MG63 (cell line): ENCODE measurements at places on chromosomes 16 and 17.

DNA sequence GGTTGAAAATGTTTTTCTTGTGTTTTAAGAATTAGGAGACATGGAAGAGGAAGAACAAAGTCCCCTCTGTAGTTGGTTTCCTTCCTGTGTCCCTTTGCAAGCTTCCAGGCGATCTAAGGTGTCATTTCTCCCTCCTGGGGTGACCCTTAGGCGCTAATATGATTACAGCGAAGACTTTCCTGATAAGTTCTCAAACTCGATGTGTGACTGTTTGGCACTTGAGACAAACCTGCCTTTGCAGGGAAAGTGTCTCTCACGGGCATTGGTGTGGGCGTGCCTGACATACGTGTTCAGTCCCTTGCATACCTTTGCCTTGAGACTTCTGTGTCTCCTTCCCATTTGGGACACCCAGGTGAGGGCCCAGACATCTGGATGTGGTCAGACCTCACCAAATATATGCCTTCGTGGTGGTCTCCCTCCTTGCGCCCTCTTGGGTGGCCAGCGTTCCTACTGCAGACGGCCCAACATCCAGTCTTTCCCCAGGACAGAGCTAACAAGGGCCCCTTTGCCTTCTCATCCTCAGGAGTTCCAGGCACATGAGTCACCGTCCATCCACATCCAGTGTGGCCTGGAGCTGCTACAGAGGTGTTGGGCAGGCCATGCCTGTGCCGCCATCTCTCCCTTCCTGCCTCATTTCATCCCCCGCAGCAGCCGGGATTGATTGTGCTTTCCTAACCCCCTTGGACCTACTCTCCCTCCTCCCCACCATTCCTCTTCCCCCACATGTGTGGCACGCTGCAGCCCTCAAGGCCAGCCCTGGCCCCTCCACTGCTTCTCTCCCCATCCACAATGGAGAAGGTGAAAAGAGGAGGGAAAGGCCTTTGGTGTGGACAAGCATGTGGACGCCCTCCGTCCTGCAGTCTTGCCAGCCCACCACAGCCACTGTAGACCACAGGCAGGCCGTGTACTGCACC is 3.1 kb upstream of the JPT2 start:
- peak; percentile 23 for DNase-seq

DNA sequence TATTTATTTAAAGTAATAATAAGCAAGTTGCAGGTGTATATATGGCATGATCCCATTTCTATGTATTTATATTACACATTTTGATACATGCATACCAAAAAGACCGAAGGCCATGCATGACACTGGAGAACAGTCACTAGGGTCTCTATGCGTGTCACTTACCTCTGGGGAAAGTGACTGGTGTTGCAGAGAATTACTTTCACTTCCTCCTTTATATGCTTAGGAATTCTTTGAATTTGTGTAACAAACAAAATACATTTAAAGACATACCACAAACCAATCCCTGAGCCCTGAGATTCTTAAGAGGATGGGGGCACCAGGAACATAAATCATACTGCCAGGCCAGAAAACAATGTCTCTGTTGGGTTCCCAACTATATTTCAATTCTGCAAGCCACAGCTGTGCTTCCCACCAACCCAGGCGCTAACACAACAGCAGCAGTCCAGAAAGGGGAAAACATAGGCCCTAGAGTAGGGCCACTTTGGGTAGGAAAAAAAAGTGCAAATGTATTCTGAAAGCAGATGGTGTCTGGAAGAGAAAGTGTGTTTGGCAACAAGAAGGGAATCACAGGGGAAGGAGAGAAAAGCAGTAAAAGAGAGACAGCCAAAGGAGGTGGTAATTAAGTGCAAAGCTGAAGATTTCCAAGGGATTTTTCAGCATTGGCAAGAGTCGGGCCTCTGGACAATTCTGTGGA is 24.5 kb upstream of the HYDIN start:
- no peak for DNase-seq

DNA sequence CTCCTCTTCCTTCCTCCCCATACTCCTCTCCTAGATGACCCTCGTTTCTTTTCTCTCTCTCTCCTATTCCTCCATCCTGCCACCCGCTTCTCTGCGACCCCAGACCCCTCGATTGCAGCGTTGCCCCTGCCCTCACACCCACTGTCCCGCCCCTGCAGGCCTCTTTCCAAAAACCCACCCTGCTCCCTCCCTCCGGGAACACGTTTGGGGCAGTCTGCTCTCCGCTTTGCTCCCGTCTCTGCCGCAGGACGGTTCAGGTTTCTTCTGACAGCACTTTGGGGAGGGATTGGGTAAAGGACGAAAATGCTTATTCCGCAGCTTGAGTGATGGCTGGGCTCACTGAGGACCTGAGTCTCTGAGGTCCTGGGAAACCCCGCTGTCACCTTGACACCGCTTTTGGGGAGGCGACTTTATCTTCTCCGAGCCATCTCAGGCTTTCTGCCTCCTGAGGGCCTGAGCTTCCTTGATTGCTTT is 690 bp downstream of the NDE1 start:
- peak; percentile 38 for DNase-seq

- DNase-seq, result no peak
These were observed 14.3 kb downstream of the STAT3 start for GRCh38 chr17:42373896-42374295.

GRCh38 chr16:49926941-49927340 is 71.0 kb upstream of the ZNF423 start:
- DNase-seq, result no peak

DNA sequence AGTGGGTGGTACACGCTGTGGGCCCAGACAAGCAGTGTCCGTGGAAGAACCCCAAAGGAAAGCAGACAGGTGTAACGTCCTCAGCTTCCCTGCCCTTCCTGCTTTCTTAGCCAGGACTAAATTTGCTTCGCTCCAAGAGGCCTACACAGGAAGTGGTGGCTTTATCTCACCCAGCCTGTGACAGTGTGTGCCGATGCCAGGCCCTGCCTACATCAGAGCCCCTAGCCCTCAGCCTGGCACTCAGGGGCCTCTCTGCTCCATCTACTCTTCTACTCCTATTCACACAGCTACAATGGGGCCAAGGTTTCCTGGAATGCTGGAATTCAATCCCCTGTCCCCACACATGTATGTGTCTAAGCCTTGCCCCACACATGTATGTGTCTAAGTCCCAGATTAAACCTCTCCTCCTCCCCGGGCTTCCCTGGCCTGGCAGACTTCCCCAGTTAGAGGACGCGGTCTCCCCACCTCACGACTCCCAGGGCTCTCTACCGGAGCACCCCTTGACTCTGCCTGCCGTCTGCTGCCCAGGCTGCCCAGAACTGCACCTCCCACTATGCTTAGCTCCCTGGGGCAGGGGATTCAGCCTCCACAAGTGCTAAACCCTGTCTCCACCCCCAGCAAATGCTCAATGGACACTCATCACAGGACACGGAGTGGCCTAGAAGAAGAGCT is 8.2 kb downstream of the PGAP3 start:
- no peak for DNase-seq

DNA sequence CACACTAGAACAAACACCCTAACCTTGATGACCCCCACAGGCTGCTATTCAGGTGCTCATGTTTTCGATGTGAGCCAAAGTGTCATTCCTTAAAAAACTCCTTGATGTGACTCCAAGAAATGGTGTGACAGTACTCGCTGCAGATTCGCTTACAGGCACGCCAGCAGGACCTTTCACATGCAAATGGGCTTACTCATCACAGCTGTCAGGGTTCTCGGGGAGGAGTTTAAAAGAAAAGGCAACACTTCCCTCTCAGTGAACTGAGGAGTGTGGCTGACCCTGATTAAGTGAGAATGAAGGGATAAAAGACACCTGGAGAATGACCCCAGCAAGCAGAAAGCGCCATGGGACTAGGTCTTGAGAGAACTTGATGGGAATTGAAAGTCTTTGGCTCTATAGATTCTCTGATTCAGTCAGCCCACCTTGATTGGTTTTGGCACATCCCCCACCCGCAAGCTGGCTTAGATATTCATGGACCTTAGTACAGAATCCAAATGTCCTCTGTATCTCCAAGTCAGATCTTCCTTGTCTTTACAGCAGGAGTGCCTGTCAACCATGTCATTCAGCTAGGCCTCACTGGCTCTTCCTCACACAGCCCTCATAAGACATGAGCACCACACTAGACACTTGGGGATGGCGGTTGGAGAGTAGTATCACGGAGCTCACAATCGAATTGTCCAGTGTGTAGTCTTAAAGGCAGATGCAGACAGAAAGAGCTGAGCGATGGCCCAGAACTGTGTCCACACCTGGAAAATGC is 82.6 kb downstream of the HIC1 start:
- no peak for DNase-seq

- peak; percentile 83 for DNase-seq
These were observed 225.5 kb downstream of the STX8 start for GRCh38 chr17:9350080-9350479.

DNA sequence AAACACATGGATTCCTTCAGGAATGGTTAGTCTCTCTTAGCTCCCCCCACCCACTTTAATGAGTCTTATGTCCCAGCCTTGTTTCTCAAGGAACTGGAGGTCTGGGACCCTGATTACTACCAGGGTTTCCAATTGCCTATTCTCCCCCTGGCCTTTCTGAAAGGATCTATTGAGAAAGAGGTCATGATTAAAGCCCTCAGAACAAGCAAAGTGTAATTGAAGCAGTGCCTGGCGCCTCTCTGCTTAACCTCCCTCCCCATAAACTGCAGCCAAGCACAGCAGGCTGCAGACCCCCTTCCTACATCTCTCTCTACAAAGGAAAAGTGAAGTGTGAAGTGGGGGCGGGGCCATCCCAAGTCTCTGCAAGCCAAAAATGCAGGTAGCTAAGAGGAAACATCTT is 159.7 kb upstream of the CDH11 start:
- no peak for DNase-seq

DNA sequence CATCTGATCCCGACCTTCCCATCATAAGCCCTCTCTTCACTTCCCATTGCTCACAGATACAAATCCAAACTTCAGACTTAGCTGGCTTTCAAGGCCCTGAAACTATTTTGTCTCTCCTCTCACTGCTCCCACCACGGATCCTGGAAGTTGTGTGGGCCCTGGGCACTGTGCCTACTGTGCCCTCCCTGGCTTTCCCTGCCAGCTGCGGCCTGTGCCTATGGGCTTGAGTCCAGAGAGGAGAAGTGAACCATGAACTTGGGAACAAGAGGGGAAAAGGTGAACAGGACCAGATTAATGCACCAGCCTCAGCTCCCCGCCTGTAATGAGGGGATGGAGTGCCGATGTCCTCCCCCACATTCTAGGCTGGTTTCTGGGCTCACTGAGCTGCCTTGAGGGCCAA is 18.9 kb upstream of the KCNJ12 start:
- no peak for DNase-seq

GRCh38 chr16:25212636-25213035 is 4.1 kb upstream of the AQP8 start:
- no peak for DNase-seq
